Body of pancreas (tissue), 4 donors: ENCODE measurements at places on chromosomes 1 and 21. TPM values are rescaled to one million over a fixed set of nuclear protein-coding genes. Genes with fewer than 3 reads are reported as not detected.

- no peaks in the 10 kb centered on the region for H3K27me3 ChIP-seq
- DNase-seq, result no peak
- H3K27ac ChIP-seq, result no peak overlapping the region
Measured at GRCh38 chr1:156195853-156196252, 1.9 kb downstream of the SLC25A44 start.

SLC41A1 gene
- total RNA-seq, result 41.8 TPM

GRCh38 chr1:119838236-119838635, 27.0 kb upstream of the REG4 start:
- no peaks in the 10 kb centered on the region for H3K4me1 ChIP-seq
- no peak for DNase-seq
- no peaks in the 10 kb centered on the region for H3K36me3 ChIP-seq
- no peak overlapping the region for H3K27ac ChIP-seq

ASCL5 gene
- total RNA-seq, result 4.6 TPM

DNA sequence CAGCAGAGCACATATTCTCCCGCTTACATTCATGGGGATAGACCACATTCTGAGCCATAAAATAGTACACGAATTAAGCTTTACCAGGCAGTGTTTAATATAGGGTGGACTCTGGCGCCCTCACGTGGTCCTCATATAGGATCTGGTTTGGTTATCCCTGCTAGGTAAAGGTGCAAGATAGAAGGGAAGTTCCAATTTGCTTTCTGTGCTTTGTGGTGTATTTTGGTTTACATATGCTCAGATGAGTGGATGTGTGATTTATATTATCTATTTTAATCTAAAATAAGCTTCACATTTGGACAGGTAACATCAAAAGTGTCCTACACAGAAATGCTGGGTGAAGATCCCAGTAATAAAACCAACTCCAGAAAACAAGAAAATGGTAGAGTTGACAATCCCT, 3.6 kb downstream of the CR1 start:
- no peak overlapping the region for H3K27ac ChIP-seq
- peak; percentile 73 for DNase-seq
- no peaks in the 10 kb centered on the region for H3K36me3 ChIP-seq

GRCh38 chr1:232435729-232436128, 194.2 kb downstream of the SIPA1L2 start:
- no peaks in the 10 kb centered on the region for H3K27me3 ChIP-seq
- H3K27ac ChIP-seq, result no peak overlapping the region
- peaks cover 3% of the 10 kb centered on the region for H3K36me3 ChIP-seq
- no peaks in the 10 kb centered on the region for H3K4me1 ChIP-seq
- DNase-seq, result no peak

SRGAP2B gene
- total RNA-seq, result 9.6 TPM
